Esophagus squamous epithelium (tissue), 5 donors: ENCODE measurements at places on chromosomes 5 and 9.
A peak's percentile ranks its signal among the peaks of the same experiment; 100 is the strongest.

DNA sequence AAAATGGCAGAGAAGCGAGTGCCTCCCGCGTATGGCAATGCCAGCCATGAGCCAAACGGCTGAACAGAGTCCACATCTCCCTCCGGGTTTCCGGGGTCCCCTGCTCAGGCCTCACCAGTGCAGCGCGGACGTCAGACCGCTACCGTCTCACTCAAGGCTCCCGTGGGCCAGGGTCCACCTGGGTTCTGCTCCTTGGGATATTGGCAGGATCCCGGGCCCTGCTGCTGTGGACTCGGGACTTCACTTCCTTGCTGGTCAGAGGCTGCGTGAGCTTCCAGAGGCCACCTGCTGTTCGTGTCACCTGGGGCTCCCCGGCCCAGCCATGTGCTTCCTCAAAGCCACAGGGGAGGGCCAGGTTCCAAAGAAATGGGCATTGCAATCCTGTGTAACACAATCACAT, 38.4 kb upstream of the CLPTM1L start:
- DNase-seq: no peak

DNA sequence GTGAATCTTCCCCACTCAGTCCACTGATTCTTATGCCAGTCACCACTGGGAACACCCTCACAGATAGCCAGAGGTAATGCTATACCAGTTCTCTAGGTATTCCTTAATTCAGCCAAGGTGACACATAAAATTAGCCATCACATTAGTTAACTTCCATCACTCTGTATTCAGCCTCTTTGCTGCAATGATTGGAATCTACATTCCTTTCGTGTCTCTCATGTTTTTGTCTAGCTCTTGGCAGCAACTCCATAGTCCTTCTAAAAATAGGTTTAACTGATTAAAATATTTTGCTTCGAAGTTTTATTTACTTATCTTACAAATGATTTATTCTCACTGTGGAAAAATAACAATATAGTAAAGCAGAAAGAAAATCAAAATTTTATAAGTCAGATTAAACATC, 19.6 kb upstream of the RNF20 start:
- no peak for DNase-seq

DNA sequence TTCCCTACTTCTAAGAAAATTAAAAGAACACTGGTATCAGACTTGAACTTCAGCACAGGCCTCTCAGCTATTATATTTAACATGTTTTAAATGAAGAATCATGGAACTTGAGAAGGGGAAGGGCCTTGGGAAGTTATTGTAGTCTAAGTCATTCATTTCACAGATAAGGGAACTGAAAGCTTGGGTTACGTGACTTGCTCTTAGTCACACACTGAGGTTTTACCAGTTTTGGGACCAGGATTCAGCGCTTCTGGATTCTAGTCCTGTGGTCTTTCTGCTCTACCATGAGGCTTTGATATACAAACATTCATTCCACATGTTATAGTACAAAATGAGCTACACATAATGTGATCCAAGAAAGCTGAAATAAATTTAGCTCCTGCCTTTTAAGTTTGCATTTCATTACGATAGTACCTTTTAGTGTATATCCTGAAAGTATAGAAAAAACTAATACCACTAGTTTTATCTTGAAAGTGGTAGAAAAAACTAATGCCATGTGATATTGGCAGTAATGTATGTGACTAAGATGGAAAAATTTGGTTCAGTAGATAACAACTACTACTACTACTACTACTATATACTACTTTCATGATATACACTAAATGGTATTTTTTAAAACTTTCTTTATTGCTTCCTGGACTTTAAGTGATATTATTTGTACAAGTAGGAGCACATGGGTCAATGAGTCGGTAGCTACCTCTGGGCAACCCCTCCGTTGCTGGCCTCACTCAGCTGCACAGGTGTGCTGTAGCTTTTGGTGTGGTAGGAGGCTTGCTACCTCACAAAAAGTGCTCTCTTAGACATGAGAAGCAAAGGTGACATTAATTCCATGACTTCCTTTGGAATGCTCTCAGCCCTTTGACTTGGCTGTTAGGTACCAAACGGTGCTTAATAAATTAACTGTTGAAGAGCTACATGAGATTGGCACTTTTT, 40.7 kb downstream of the F2RL2 start:
- no peak for DNase-seq

GRCh38 chr9:87464110-87464991, 33.3 kb upstream of the DAPK1 start:
- DNase-seq: no peak

DNA sequence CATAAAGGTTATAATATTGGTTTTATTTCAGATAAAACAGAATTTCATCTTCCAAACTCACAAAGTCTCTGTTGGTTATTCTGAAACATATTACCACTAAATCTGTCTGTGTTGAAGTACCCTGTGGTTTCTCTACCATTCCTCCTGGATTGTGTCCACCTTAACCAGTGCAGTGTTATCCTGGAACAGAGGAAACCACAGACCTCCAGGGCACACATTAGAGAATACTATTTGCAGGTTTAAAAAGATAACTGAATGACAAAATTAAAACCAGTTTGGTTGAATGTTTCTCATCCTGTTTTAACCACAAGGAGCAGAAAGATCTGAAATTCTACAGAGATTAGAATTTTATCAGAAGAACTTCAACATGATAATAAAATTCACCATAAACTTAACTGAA, 251.8 kb downstream of the CWC27 start:
- no peak for DNase-seq

- DNase-seq: peak; percentile 7
Observed at GRCh38 chr5:37248970-37249814, at the start of gene CPLANE1. TSS of gene CPLANE1 (minus strand) at chr5:37249376. CDS start at chr5:37247698, 1,678 bp downstream.

- DNase-seq: no peak
Observed at GRCh38 chr9:125444956-125445506, 183.4 kb downstream of the GAPVD1 start.

DNA sequence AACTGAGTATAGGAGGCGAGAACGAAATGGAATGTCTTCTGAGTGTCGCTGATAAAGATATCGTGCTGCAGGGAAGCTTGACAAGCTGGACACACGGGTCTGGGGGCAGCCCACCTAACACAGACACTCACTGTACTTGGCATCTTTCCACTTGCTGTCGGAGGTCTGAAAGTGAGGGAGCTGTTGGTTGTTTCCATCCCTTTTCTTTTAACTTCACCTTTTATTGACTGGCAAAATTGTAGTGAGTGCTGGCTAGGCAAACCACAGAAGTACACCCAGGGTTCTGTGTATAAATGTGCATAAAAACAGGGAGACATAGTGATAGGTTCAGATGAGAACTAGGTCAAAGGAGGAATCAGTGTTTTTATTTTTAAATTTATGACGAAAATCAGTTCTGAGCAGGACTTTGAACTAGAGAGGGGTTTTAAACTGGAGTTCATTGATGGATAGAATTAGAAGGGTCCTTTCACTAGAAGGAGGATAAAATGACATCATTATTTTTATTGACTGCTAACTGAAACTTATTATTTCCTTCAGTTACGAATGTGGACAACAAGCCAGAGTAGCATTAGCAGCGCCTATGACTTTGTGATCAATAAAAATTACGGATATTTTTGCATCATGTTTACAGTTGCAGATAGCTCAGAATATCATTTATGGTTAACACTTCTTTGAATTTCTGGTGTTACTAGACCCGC, 817 bp downstream of the GAPVD1 start:
- no peak for DNase-seq

- DNase-seq: no peak
Observed at GRCh38 chr9:137660144-137660543, 41.3 kb downstream of the EHMT1 start.

DNA sequence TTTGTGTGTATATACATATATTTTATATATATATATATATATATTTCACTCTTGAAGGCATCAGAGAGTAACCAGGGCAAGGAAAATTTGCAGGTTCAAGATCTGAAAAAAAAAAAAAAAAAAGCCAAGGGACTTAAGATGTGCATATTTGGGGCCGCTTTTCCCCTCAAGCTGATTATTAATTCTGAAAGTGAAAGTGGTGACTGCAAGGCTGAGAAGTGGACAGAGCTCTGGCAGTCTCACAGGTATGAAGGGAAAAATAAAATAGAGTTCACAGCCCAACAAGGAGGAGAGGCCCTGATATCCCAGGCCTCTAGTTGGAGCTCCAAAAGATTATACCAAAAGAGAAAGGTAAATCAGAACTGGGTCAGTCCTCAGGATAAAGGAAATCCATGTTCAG, 234.4 kb upstream of the GAS1 start:
- no peak for DNase-seq

DNA sequence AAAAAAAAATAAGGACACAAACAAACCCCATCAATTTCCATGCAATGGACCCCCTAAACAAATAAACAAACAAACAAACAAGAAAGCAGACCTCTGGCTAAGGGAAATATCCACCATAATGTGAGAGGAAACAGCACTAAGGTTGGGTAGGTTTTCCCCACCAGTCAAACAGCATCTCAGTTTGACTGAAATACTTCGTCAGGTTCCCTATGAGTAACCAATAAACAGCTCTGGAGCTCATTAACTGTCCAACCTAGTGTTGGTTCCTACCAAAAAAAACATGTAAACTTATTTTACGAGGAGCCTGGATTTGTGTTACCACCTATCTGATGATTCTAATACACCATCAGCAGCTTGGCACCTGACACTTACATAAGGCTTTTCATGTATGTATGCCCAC, 198.5 kb upstream of the TARS1 start:
- no peak for DNase-seq

- no peak for DNase-seq
Observed at GRCh38 chr5:126097876-126098275, 325.3 kb upstream of the GRAMD2B start.

- DNase-seq: no peak
Observed at GRCh38 chr5:131264451-131265099, 722 bp downstream of the CDC42SE2 start.

- no peak for DNase-seq
Observed at GRCh38 chr5:174872271-174872670, 147.9 kb downstream of the MSX2 start.

DNA sequence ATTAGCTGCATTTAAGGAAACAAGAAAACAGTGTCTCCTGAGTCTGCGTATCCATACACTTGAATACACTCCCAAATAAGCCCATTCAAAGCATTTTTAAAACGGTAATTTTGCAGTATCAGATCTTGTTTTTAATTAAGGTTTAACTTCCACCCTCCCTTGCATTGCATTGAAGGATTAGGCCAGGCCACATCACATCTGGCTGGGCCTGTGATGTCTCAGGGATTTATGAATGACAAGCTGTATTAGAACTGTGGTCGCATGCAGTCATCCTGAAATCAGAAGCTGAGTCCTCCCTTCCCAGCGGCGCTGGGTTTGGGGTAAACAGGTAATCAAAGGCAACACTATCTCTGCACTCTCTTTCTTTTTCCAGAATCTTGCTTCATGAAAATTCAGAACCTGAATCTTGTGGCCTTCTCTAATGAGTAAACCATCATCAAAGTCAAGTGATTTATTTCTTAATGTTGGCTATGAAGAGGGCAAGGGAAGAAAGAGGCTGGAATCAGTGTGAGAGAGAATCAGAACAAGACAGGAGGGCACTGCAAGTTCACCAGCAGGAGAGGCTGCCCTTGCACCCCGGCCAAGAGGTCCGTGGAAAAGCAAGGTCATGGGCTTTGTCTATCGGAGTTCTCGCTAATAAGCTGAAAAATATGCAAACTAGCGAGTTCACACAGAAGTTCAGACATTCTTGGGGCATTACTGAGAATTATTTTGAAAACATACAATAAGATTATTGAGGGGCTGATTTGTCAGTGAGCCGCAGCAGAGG, 80.0 kb upstream of the ZSWIM6 start:
- DNase-seq: no peak

DNA sequence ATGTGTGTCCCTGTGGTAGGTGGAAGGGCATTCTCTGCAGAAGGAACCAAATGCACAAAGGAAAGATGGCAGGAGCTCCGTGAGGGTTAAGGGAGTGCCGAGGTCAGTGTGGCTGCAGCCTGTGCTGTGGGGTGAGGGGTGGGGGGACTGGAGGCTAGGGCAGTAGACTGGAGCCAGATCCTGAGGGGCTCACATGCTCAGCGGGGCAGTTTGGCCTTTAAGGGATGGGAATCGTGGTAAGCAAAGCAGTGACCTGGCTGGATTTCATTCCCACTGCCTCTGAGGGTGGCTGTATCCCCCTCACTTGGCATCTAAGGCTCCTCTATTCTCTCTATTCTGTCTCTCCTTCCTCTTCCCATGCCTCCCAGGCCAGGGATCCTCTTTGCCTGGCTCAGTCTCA, 15.6 kb downstream of the PITX1 start:
- DNase-seq: no peak

GRCh38 chr5:32707418-32707997, 3.6 kb upstream of the NPR3 start:
- DNase-seq: no peak

- no peak for DNase-seq
Observed at GRCh38 chr9:133855802-133856521, 117.8 kb upstream of the SARDH start.

DNA sequence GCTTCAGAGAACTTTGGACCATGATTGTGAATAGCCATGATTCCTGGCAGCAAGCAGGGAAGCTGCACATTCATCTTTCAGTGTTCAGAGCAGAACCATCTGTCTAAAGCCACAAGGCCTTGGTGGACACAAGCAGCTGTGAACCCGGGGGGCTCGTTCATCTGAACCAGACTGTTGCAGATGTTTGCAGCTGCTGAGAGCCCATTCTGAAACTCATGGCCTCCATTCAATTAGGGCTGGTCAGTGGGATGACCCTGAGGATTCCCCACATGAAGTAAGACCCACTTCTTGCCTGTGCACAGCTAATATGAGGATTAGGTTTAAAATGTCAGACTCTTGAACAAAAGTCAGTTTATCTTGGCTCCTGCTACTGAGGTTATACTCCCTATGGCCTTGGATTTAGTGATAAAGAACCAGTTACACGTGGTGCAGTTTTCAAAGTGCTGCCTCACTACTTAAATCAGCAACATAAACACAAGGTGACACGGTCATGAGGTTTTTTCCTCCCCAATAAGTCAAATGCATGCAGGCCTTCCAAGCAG, 109.8 kb upstream of the IFNK start:
- no peak for DNase-seq

DNA sequence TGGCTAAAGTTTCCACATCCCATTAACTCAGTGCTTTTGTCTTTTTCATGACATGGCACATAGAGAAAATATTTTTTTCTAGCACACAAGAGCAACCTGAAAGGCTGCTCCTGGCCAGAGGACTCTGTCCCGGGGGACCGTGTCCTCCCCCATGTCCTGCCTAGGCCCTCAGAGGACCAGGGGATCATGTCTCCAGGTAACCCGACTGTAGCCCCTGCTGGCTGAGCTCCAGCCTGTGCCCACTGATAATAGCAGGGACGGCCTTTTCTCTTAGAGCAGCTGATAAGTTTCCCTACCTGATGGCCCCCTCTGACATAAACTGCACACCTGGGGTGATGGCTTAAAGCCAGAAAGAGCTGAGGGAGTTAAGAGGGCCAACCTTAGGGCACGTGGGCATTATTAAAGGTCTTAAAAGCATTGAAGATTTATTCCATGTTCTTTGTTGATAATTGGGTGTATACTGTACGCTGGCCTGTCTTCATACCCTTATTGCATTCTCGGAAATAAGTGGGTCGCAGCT, 5.9 kb downstream of the HDHD3 start:
- no peak for DNase-seq

- no peak for DNase-seq
Observed at GRCh38 chr5:83503662-83504061, 32.1 kb downstream of the VCAN start.

- no peak for DNase-seq
Observed at GRCh38 chr5:173574983-173575382, 41.5 kb downstream of the BOD1 start.
